Motor neuron (in vitro differentiated cells): ENCODE measurements at places on chromosomes 7 and 10.
A peak's percentile ranks its signal among the peaks of the same experiment; 100 is the strongest.

DNA sequence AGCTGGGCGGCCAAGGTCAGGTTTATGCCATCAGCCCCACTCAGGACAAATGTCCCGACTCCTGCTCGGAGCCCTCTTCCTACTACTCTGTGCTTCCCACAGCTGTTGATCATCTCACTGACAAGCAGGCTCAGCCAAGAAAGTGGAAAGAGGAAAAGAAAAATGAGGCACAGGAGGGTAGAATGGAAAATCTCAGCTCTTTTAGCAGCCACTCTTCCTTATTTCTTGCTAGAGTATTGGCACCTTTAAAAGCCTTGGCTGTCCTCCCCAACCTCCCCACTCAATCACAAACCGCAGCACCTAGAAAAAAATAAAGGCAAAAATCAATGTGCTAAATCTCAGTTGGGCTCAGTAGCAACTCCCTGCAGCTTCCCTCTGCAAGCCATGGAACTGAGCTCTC is 35.3 kb upstream of the AGK start:
- ATAC-seq, result no peak

- ATAC-seq, result peak; percentile 39
Observed at GRCh38 chr10:108462005-108462404, 1297.5 kb upstream of the SORCS1 start.

DNA sequence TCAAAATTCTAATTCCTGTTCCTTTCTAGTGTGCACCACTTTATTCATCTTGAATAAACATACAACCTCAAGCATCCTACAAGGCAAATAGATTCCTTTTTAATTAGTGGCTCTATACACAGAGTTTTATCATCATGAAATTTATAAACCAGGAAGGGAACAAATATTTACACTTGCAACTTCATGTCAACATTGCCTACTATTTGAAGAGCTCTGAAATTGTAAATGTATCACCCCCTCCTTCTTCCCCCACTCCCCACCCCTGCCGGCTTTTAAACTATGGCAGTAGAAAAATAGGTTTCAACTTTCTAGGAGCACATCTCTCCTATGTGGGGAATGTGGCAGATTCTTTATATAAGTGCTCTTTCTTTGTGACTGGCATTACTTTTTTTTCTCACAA is 49.6 kb downstream of the KAT6B start:
- no peak for ATAC-seq

- ATAC-seq, result peak; percentile 66
Observed at GRCh38 chr10:128210215-128211063, 84.2 kb upstream of the MKI67 start.

DNA sequence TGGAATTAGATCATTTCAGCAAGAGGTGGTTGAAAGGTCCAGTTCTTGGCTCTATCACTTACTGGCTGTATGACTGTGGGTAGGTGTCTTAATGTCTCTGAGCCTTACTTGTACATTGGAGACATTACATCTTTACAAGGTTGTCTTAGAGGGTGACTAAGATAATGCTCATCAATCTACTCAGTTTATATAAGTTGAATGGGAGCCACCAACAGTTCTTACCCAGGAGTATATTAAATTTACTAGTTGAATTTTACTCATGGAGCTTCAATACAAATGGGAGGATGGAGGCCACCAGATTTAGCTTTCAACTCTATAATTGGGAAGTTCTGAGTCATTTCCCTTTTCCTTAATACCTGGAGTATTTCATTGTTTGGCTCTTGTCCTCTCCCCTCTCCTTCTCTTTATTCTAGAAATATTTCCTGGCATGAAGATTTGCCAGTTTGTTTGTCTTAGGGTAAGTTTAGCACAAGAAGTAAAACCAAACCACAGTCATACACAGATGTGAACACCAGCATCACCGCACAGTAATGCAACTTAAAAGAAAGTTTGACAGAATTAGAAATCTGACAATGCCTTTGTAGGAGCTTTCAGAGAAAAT is 222.8 kb downstream of the LRMDA start:
- no peak for ATAC-seq

DNA sequence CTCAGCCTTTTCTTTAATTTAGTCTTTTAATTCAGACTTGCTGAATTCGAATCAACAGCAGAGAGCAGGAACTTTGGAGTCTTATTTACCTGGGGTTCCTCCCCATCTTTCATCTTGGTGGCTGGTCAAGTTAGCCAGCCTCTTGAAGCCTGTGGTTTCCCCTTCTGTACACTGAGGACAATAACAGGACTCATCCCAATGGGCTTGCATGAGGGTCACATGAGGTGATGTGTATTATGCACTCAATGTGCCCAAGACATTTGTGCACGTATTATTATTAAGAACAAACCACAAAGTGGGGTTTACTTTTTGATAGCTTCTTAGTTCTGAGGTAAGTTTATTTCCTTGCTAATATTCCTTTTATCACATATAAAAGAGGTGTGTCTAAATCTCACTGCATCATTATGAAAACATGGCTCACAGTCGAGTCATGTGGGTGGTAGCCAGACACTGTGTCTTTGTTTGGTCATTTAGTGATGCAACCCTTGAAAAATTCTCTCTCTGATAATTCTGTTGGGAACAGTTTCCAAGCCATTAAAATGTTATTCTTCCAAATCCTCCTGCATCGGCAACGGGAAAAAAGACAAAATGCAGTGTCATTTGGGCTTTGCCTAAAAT is 86.5 kb upstream of the GRB10 start:
- ATAC-seq, result peak; percentile 91

DNA sequence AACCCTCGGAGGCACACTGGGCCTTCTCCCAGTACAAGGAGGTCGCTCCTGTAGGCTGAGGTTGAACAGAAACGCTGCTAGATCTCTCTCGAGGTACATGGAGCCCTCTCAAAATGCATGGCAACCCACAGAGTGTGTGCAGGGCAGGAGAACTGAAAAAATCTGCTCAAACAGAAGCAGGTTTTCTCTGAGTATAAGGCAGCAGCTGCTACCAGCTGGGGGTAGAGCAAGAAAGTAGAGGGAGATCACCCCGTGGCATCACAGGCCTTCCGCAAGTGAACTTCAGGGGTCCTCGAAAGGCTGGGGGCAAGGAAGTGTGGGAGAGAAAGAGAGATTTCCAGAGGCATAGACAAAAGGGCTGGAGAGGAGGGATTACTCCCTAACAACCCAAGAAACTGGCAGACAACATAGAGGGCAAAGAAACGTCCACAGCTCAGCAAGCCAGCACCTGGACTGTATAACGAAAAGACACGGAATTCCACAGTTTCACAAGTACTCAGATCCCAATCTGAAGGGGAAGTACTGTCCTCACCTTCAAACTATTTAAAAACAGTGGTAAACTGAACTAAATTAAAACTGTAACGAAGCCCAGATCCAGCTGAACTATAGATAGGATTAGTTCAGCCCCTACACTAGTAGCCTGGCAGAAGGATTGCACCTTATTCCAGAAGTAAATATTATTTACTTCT is 299.2 kb downstream of the IPMK start:
- ATAC-seq, result no peak

GRCh38 chr10:14378387-14378960 is 47.8 kb upstream of the FRMD4A start:
- ATAC-seq, result peak; percentile 83

DNA sequence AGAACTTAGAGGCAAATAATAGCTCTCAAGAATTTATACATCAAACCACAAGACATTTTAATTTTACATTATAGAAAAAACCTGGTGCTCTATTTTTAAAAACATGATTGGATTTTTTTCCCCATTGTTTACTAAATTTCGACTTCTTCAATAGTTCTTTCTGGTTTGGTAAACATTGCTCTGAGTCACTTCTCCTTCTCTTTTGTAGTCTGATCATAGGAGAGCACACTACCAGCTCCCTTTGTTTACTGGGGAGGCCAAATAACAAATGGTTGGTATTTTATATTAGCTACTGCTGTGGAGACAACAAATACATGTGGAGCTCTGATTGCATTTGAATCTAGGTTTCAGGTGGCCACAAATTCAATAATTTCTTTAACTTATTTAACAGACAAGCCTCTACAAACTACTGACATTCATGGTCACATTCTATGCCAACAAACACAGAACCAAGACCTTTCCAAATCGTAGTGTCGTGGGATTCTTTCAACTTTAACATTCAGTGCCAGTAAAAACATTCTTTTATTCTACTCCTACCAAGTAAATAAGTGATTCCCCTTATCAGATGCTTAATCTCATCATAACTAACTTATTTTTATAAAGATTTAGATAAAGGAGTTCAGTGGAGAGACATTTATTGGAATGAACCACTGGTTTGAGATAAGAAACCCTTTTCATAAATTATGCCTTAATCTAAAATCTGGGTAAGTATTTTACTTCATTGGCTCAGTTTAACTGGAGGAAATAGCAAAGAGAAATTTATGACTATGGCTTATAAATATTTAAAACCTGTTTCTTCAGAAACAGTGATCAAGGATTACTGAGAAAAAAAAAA is 17.7 kb upstream of the FXYD4 start:
- ATAC-seq, result peak; percentile 57

DNA sequence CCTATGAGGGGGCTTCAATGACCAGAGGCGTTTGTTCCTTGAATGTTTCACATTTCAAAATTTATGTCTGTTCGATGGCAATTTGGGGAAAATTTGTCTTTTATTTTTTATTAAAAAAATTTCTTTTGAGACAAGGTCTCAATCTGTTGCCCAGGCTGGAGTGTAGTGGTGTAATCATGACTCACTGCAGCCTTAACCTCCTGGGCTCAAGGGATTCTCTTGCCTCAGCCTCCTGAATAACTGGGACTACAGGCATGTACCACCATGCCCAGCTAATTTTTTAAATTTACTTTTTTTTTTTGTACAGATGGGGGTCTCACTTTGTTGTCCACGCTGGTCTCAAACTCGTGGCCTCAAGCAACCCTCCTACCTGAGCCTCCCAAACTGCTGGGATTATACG is 39.7 kb downstream of the OTUD1 start:
- no peak for ATAC-seq
